Hematopoietic multipotent progenitor cell treated with erythropoietin and hydrocortisone succinate and interleukin-3 and kit ligand, for 8 days (in vitro differentiated cells): ENCODE measurements at places on chromosomes 2 and 18.

DNA sequence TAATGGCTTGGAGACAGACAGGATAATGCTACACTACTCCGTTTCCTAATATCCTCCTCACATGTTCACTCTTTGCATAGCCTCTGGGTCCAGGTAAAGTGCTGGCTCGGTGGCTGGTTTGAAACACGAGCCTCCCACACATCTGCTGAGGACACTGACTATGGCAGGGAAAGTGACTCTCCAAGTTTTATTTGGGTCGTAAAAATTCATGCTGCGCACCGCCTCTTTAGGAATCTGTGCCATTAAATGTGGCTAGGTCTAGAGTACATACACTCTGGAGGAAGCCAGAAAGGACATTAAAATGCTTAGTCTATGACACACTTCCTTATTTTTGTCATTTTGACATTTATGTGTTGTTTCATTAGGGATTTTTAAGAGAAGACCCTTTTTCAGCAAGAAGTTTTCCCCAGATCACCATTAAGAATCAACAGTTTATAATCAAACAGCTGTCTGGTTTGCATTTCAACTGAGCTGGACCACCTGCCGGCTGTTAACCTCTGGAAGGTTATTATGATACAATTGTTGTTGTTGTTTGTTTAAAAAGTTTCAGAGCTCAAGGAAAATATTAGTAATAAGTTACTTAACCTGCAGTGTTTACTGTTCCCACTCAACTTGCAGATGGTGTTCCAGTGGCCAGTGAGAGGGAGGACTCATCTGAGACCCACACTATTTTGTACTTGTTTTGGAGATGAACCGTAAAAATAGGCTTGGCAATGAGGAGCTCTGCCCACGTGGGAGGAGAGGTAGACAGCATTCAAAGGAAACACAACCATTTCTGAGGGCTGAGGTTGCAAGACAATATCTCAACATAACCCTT is 443.3 kb upstream of the MEIS1 start:
- no peak for DNase-seq

- no peak for DNase-seq
These were observed 323.2 kb downstream of the RAD51AP2 start for GRCh38 chr2:17195016-17195415.

DNA sequence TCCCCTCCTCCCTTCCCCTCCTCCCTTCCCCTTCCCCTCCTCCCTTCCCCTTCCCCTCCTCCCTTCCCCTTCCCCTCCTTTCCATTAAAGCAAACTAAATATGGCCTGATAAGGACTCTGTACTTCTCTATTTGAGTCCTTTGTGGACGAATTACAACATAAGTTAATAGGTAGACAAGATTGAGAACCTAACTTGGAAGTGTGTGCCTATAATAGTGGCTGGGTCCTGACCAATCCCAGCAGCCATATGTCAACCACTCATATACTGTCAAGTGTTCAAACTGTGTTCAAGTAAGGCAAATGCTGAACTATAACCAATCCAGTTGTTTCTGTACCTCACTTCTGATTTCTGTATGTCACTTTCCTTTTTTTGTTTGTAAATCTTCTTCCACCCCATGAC is 97.1 kb upstream of the RBMS1 start:
- no peak for DNase-seq

DNA sequence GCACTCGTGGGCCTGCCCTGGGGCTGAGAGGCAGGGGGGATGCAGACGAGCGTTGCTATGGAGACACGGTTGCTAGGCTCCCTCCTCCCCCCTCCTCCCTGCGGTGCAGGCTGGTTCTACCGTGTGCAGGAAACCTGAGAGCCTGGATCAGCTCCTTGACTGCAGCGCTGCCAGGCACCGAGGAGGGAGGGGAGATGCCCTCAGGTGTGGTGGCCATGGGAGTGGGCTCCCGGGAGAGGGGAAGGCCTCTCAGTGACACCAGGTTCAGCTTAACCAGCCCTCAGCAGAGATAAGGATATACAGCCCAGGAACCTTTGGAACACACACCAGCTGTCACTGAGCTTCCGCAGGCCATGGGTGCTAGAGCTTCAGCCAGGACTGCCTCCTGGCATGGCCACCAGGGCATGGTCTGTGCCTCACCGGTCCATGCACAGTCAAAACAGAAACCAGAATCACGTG is 124.4 kb upstream of the PXDN start:
- no peak for DNase-seq

DNA sequence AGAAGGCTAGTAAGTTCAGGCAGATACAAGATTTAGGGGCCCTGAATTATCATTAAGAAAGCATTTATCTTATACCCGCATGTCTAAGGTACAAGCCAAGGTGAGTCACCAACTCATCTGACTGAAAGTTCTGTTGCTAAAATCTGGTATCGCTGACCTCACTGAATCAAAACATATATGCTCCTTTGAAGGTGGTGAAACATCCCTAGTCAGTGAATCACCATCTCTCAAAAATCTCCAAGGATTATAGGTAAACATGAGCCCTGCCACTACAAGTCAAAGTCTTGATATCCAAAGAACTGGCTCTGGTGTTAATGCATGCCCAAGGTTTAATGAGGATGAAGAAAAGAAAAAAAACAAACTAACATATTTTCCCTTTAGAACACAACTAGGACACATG is 43.5 kb downstream of the IRS1 start:
- DNase-seq, result no peak

DNA sequence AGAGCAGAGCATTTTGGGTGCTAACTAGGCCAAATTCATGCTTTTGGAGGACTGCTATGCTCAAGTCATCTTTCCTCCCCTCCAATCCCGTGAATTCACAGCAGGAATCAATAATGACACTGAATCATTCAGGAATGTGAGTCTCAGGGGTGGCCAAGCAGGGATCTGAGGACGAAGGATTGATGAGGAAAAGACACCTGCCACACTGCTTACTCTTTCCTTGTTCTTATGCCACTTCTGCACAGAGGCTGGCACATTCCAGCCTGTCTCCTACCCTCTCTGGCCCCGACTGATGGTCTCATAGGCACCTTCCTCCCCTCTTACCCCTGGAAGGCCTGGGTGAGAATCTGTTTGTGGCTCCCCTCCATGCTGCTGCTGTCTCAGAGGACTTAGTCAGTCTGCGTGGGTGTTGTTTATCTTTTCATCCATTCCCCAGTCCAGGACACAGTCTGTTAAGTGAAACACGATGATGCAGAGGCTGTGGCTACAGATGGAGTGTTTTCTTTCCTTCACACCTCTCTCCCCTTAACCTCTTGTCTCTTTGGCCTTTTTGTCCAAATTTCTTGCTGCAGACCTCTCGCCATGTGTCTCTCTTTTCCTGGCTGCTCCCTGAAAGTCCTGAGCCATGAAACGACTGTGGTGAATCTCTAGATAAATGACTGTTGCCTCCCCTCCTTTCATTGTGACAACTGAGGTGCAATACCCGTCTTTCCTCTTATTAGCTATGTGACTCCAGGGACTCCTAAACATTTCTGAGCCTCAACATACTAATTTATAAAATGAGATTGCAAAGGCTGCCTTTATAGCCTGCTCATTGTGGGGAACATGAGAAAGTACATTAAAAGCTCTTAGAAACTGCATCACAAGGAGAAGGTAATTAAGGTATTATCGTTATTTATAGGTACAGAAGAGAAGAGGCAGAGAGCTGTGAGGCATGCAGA is 86.9 kb downstream of the RDH14 start:
- DNase-seq, result peak; percentile 13

DNA sequence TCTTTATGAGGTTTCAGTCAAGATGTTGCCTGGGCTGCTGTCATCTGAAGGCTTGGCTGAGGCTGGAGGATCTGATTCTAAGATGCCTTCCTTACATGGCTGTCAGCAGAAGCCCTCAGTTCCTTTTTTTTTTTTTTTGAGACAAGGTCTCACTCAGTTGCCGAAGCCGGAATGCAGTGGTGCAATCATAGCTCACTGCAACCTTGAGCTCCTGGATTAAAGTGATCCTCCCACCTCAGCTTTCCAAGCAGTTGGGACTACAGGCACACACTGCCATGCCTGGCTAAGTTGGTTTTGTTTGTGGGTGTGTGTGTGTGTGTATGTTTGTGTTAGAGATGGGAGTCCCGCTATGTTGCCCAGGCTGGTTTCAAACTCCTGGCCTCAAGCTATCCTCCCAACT is 13.1 kb upstream of the SLC35F5 start:
- DNase-seq, result no peak

- DNase-seq, result no peak
These were observed 186.8 kb downstream of the BCL2 start for GRCh38 chr18:63132819-63133200.

- peak; percentile 64 for DNase-seq
These were observed 32.8 kb downstream of the SRBD1 start for GRCh38 chr2:45578056-45578843.
